Left colon (tissue), 2 donors: ENCODE measurements at places on chromosomes 13 and 19. TPM values are rescaled to one million over a fixed set of nuclear protein-coding genes. Genes with fewer than 3 reads are reported as not detected.

DNA sequence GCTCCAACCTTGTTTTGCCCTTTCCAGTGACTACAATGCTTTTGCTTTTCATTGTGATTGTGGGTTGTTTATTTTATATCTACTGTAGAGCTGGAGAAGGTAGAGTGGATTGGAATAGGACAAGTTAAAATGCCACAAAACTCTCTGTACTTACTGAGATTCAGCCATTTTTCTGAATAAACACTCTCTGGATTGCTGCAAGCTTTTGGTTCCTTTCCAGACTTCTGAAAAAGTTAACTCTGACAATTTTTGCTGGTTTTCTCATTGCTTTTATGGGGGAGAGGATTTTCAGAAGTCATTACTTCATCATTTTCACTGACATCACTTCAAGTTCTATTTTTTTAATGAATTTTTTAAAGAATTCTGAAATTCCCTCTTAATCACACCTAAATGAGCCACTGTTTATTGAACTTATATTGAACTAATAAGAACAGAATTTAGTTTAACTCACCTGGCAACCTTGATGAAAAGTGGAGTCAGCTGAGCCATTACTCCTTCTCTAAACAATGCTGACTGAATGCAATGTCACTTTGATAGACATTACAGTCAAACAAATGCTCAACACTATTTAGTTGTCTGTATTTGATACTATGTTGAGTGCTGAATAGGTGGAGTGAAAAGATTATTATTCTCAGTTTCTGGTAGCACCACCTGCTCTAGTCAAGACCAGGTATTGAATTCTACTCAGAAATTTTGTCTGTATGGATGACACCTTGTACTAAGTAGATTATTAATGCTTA lies 303.5 kb downstream of the DLEU7 start:
- DNase-seq: no peak

GRCh38 chr13:49373716-49374115 lies 70.1 kb downstream of the CAB39L start:
- DNase-seq: no peak

- peak; percentile 31 for DNase-seq
These were observed 6.0 kb upstream of the WDR88 start for GRCh38 chr19:33125929-33126388.

The BAX gene
- total RNA-seq: 128 TPM

DNA sequence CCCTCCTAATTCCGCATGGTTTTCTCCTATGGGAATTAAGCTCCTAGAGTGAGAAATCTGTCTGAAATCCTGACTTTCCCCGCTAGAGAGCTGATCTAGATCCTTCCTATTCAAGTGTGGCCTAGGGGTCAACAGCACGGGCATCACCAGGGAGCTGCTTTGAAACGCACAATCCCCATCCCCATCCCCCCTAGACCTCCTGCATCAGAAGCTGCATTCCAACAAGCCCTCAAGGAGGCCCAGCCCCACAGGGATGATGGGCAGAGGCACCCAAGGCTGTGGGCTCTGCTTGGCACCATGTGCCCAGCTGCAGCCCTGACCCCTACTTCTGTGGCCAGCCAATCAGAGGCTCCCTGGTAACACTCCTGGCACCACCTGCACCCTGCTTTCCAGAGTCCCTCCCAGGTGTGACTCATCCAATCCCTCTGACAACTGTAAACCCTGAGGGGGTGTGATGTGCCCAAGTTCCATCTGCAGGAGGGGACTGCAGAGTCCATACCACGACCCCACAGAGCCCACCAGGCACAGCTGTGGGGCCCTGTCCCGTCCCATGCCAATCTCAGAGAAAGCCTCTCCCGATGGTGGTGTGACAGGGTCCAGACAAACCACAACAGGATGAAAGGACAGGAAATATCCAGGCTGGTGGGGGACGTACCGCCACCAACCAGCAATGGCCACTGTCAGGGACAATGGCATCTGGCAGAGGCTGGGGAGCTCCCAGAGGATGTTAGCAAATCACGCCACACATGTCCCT lies 19.8 kb upstream of the SLC35E1 start:
- no peak for DNase-seq

DNA sequence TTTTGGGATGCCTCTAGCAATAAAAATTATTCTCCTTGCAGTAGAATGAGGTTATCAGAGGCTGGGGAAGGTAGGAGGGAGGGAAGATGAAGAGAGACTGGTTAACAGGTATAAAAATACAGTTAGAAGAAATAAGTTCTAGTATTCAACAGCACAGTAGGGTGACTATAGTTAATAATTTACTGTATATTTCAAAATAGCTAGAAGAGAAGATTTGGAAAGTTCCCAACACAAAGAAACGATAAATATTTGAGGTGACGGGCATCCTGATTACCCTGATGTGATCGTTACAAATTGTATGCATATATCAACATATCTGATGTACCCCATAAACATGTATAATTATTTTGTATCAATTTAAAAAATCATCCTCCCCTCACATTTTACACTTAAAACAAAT lies 93.8 kb downstream of the CDADC1 start:
- DNase-seq: no peak

DNA sequence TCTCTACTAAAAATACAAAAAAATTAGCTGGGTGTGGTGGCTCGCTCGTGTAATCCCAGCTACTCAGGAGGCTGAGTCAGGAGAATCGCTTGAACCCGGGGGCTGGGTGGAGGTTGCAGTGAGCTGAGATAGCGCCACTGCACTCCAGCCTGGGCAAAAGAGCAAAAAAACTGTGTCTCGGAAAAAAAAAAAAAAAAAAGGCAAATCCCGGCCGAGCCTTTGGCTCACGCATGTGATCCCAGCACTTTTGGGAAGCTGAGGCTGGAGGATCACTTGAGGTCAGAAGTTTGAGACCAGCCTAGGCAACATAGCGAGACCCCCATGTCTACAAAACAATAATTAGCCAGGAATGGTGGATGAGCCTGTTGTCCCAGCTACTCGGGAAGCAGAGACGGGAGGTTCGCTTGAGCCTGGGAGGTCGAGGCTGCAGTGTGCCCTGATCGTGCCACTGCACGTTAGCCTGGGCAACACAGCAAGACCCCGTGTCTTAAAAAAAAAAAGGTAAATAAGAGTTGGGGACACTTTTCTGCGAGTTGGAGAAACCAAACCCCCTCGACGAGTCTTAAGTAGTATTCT lies 574 bp upstream of the GPX4 start:
- no peak for DNase-seq

- no peak for DNase-seq
These were observed 82.0 kb downstream of the OLFM4 start for GRCh38 chr13:53110614-53111013.

The CLC gene
- total RNA-seq: not detected

- DNase-seq: no peak
These were observed 1.5 kb downstream of the MFSD12 start for GRCh38 chr19:3555653-3556422.

GRCh38 chr19:35341565-35342225 lies 6.0 kb upstream of the FFAR1 start:
- DNase-seq: no peak

GRCh38 chr13:71589032-71589431 lies 278.0 kb downstream of the DACH1 start:
- DNase-seq: no peak

GRCh38 chr19:30318261-30318660 lies 53.9 kb upstream of the ZNF536 start:
- no peak for DNase-seq

- no peak for DNase-seq
These were observed 54.1 kb upstream of the ADGRE1 start for GRCh38 chr19:6833166-6833790.

DNA sequence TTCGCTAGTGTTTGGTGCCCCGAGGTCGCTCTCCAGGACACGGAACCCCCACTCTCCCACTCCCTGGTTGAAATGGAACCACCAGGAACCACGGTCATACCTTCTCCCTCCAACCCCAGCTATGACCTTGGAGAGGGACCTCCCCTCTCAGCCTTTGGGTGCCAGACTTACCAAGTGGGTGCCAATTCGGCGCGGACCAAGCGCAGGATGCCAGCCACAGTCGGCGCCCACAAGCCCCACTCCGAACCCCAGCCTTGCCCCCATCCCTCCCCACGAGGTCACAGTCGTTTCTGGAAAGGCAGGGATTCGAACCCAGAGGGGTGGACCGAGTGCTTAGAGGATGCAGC lies 910 bp downstream of the PDE4C start:
- DNase-seq: no peak

DNA sequence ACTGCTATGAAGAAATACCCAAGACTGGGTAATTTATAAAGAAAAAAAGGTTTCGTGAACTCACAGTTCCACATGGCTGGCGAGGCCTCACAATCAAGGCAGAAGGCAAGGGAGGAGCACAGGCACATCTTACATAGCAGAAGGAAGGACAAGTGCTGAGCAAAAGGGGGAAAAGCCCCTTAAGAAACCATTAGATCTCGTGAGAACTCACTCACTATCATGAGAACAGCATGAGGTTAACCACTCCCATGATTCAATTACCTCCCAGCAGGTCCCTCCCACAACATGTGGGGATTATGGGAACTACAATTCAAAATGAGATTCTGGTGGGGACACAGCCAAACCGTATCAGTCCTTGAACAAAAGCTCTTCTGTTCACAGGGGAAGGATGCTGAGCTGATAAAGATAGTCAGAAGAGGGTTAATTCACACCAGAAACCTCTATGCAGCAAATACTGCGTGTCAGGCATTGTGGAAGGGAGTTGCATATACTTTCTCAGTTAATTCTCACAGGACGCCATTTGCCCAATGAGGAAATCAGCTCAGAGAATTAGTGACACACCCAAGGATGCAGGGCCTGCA lies 246.2 kb downstream of the FOXO1 start:
- DNase-seq: no peak

GRCh38 chr19:13225973-13226865 lies 76.0 kb downstream of the IER2 start:
- no peak for DNase-seq

- no peak for DNase-seq
These were observed 50.6 kb upstream of the MTIF3 start for GRCh38 chr13:27500806-27501534.

GRCh38 chr13:91816263-91816807 lies 417.9 kb downstream of the GPC5 start:
- no peak for DNase-seq

- DNase-seq: no peak
These were observed 521.9 kb downstream of the KLF5 start for GRCh38 chr13:73580513-73581267.

GRCh38 chr19:6811906-6812305 lies 39.4 kb downstream of the VAV1 start:
- DNase-seq: no peak

GRCh38 chr19:55437410-55437809 lies 5.7 kb downstream of the SHISA7 start:
- DNase-seq: no peak

DNA sequence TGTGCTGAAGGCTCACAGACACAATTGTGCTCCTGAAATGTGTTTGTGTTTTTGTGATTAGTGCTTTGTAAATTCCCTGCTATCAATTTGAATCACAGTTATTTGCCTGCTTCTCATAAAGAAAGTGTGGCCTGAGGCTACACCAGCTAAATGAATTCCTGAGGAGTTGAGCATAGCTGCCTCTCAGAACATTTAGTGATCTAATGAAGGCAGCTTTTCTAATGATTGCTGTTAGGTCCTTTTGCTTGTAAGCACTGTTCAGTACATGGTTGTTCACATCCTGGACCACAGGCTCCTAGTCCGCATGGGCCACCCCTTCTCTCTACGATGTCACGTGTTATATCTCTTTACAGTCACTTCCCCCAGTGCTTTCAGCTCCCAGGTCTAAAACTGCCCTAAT lies 238.2 kb downstream of the B3GLCT start:
- DNase-seq: no peak

The ITGBL1 gene
- 0.84 TPM for total RNA-seq

GRCh38 chr13:43516401-43516833 lies 270.4 kb downstream of the ENOX1 start:
- no peak for DNase-seq

DNA sequence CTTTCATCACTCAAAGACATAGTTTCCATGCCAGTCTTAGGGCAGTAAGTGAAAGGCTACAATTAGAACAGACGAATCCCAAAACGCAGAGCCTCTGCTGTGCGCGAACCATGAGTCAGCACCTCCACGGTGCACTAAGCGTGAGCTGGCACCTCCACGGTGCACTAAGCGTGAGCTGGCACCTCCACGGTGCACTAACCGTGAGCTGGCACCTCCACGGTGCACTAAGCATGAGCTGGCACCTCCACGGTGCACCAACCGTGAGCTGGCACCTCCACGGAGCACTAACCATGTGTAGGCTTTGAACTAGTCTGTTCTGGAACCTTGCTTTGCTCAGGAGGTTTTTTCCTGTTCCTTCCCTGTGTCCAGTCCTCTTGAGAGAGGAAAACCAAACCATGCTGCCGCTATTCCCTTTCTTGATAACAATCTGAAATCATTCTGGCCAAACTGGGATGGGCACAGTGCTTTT lies 120.6 kb downstream of the IRS2 start:
- no peak for DNase-seq

- no peak for DNase-seq
These were observed 55.7 kb upstream of the C1QTNF9 start for GRCh38 chr13:24253520-24254145.

DNA sequence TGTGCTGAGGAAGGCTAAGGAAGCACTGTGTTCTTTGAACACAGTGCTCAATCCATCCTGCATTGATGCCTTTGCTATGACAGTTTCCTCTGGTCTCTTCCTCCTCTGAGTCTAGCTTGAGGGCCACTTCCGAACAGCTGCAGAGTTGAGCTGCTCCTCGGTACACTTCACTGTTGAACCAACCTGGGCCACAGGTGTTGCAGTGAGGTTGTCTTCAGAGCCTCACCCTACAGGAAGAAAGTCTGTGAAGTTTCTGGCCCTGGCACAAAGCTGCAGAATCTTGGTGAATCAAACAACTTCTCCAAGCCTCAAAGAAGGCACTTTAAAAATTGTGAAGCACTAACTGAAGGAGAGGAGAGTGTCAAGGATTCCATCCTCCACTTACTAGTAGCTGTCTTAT lies 394.0 kb downstream of the KCNRG start:
- no peak for DNase-seq

DNA sequence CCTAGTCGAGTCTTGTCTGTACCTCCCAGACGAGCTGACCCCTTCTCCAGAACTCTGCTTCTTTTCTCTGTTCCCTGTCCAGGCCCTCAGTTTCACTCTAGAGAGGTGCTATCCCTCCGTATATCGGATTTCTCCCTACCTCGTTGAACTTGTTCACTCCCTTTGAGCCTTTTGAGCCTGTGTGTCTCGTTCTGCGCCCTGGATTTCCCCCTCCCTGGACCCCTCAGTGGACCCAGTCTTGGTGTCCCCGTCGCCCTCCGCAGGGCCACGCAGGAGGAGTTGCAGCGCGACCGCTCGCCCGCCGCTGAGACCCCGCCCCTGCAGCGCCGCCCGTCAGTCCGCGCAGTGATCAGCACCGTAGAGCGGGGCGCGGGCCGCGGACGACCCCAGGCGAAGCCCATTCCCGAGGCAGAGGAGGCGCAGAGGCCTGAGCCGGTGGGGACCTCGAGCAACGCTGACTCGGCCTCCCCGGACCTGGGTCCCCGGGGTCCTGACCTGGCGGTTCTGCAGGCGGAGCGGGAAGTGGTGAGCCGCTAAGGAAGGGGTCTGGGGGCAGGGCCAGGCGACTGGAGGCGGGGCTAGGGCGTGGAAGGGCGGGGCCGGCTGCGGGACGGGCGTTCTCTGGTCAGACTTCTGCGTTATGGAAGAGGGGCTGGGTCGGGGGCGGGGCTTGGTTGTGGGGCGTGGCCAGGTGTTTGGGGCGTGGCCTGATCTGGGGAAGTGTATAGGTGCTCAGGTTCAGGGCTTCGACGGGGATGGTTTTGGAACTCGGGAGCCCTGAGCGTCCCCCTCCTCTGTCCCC lies 5.5 kb downstream of the EPS8L1 start:
- peak; percentile 94 for DNase-seq

The SEMA6B gene
- 2.8 TPM for total RNA-seq
